Stimulated activated CD4-positive, alpha-beta T cell treated with anti-CD3 and anti-CD28 coated beads, Interleukin-4, amount 100 ng/mL, for 1 hour (primary cell): ENCODE measurements at places on chromosomes 11 and 22.

DNA sequence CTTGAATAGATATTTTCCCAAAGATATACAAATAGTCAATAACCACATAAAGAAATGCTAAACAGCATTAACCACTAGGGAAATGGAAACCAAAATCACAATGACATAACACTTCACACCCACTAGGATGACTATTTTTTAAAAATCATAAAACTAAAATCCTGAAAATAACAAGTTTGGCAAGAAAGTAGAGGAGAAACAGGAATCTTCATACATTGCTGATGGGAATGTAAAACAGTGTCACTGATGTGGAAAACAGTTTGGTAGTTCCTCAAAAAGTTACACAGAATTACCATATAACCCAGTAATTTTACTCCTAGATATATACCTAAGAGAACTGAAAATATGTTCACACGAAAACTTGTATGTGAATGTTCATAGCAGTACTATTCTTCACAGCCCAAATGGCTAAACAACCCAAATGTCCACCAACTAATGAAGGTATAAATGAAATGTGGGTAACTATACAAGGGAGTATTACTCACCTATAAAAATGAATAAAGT, 12.5 kb downstream of the PICALM start:
- DNase-seq = no peak

DNA sequence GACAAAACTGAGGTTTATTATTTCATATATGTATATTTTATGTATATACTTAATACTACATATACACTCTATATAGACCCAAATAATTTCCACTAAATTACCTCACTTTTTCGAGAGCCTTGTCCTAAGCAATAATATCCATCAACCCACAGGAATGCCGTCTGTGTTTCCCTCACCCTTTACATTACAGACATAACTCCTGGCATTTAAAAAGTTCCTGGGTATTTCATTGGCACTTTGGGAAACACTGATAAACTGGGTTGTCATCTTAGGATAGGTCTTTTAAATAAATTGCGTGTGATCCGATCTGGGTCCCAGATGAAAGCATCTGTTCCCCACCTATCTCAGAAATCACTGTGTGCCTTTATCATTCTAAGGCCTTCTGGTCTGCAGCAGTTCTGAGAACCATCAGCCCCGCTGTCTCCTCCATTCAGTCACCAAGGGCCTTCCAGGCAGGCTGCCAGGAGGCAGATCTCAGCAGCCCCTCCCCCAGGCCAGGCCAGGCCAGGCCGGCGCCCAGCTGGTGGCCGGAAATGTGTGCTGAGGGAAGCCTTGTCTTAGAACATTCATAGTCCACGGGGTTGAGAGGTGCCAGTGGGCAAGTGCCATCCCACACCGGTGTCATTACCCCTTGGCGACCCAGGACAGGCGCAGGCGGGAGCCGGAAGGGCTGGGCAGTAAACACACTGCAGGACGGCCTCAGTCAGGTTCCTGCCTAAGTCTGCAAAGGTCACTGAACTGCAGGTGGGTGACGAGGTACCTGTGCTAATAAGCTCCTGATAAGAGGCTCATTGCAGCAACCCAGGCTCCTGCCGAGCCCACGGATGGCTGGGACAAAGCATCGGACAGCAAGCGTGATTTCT, 3.3 kb downstream of the FGF19 start:
- no peak for DNase-seq

DNA sequence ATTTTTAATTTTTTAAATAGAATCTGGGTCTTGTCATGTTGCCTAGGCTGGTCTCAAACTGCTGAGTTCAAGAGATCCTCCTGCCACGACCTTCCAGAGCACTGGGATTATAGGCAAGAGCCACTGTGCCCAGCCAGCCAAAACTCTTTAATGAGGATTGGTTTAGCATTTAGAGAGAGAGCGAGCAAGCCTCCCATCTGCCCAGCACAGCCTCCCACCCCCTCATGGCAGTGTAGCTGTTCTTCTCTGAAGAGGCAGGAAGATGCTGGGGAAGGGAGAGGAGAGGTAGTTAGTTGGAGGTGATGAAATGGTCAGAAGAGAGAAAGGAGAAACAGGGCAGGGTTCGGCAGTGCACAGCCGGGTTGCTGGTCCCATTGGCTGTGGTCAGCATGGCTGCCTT, 105.7 kb downstream of the SCN3B start:
- no peak for DNase-seq

DNA sequence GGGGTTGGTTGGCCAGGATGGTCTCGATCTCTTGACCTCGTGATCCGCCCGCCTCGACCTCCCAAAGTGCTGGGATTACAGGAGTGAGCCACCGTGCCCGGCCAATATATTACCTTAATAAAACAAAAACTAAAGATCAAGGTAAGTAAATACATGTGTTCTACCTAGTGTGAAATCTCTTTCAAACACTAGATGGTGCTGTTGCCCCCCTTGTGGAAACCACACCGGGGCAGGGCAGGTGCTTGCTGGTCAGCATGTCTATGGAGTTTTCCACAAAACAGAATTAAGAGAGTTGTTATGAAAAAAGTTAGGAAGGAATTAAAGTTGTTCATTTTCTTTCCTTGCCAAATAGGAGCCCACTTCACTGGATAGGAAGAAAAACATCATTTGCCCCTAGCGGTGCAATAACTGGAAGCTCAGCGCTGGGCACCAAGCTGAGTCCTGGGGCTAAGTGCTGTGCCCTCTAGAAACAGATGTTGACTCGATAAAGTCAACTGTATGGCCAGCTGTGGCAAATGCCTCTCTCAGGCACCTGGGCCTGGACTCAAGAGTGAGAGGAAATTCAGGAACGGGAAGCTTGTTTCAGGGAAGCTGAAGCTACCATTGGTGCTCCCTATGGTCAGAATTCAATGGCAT, 6.3 kb upstream of the KCNJ5 start:
- peak; percentile 35 for DNase-seq

DNA sequence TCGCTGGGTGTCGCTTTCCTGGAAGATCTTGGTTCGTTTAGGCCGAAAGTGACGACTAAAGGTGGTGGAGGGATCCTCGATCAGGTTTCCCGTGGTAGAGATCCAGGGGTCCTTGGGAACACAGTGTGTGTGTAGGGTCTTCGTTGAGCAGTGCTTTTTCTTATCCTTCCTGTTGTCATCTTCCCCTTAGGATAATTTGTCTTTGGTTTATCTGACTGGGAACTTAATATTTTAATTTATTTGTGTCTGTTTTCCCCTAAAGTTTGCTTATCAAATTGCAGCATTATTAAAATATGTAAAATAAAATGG, 403 bp downstream of the RBM7 start:
- no peak for DNase-seq

- no peak for DNase-seq
Observed at GRCh38 chr22:32692371-32692770, 109.1 kb upstream of the TIMP3 start.

DNA sequence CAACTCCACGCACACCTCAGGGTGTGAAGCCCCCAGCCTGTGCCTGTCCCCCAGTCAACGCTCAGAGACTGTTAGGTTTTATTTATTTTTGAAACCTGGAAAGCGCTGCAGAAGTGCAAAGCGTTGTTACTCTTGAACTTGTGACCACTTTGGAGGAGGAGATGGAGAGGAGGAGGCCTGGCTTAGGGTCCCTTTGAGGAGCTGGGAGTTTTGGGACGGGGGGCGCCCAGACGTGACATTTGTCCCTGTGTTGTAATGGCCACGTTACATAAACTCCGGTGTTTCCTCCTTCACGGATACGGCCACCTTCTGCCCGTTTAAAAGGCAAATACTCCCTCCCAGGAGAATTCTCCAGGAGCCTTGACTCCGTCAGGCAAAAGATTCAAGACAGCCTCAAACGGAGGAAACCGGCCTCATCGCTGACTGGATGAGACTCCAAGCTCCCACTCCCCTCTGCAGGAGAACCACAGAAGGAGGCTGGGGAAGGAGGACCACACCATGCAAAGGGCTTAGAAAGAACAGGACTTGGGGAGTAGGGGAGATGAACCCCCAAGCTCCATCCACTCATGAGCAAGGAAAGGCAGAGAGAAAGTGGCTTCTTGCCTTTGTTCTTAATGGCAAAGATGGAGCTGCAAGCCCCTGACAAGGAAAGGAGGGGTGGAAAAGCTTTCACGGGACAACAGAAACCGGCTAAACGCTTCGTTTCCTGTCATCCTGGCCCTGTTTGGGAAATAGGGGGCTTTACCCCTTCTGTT, 630 bp downstream of the PIK3IP1 start:
- no peak for DNase-seq

DNA sequence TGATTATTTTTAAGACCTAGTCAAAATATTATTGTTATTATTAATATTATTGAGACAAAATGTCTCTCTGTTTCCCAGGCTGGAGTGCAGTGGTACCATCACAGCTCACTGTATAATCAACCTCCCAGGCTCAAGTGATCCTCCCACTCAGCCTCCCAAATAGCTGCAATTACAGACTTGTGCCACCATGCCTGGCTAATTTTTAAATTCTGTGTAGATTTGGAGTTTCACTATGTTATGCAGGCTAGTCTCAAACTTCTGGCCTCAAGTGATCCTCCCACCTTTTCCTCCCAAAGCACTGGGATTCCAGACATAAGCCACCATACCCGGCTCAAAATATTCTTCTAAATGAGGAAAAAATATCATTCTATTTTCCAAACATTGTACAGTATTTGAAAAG, 37.0 kb downstream of the SLC36A4 start:
- DNase-seq = no peak

DNA sequence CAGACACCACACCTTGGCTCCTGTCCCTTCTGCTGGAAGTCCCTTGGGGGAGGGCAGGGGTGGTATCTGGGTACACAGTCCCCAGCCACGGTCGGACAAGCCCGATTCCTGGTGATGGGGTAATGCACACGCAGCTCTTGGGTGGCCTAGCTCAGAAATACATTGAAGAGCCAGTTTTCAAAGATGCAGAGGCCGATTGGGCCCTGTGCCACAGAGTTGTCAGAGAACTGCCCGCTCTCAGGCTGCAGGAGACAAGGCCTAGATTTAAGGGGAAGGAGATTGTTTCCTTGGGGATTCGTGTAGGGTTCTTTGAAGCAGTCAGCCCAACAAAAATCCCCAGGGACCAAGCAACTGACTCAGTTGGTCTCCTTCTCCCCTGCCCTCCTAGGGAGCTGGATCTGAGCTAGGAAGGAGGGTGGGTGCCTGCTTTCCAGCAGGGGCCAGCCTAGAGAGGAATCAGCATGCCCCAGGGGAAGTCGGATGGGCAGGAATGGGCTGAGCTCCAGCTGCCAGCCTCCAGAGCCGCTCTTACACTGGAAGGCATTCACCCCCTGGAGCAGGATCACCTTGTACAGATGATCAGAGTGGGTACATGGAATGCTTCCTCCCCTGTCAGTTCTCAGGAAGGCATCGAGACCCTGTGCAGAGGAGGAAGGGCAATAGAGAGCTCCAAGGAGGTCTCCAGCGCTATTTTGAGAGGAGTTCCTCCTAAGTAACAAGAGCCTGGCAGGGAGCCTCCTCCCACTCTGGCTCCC, 3.3 kb upstream of the SCN4B start:
- no peak for DNase-seq

DNA sequence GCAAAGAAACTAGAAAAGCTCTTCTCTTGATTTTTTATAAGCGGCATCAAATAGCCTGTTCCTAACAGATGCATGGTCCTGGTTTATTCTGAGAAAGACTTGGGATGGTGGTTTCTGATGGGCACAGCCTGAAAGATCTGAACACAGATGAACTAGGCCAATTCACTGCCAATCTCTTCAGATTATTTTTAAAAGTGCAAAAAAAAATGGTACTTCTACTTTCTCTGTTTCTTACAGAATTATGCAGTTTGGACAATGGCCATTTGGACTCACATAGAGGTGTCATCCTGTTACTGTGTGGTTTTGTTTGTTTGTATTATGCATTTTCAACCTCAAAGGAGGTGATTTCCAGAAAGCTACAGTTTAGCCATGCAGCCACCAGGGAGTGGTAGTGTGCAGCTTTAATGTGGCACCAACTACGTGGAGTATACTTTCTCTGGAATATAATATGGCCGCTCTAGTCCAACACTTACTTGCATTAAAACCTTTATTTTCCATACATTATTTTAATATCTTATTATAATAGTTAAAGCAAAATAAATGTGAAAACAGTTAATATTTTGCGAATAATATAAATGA, 469.8 kb upstream of the KIRREL3 start:
- DNase-seq = no peak

DNA sequence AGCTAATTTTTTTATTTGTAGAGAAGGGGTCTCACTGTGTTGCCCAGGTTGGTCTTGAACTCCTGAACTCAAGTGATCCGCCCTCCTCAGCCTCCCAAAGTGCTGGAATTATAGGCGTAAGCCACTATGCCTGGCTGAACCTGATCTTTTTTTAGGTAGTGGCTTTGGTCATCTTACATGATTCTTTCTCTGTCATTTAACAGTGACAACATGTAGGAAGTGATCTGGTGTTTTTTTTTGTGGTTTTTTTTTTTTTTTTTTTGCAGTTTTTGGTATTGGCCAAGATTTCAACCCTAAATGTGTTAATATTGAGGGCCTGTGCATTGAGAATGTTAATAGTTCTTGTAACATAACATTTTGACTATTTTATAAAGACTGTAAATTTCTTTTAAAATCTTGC, 8.0 kb upstream of the FERMT3 start:
- no peak for DNase-seq

GRCh38 chr11:11558396-11558795, 63.4 kb downstream of the GALNT18 start:
- no peak for DNase-seq

GRCh38 chr11:79449040-79449439, 8.2 kb upstream of the TENM4 start:
- DNase-seq = no peak

DNA sequence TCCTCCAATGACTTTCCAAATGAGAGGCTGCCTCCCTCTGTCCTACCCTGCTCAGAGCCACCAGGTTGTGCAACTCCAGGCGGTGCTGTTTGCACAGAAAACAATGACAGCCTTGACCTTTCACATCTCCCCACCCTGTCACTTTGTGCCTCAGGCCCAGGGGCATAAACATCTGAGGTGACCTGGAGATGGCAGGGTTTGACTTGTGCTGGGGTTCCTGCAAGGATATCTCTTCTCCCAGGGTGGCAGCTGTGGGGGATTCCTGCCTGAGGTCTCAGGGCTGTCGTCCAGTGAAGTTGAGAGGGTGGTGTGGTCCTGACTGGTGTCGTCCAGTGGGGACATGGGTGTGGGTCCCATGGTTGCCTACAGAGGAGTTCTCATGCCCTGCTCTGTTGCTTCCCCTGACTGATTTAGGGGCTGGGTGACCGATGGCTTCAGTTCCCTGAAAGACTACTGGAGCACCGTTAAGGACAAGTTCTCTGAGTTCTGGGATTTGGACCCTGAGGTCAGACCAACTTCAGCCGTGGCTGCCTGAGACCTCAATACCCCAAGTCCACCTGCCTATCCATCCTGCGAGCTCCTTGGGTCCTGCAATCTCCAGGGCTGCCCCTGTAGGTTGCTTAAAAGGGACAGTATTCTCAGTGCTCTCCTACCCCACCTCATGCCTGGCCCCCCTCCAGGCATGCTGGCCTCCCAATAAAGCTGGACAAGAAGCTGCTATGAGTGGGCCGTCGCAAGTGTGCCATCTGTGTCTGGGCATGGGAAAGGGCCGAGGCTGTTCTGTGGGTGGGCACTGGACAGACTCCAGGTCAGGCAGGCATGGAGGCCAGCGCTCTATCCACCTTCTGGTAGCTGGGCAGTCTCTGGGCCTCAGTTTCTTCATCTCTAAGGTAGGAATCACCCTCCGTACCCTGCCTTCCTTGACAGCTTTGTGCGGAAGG, 2.9 kb downstream of the APOC3 start:
- DNase-seq = no peak
